NCI-H2029 (cell line): ENCODE measurements at places on chromosomes 2 and 18.

GRCh38 chr2:32559136-32559535 is 68.7 kb upstream of the TTC27 start:
- no peak for DNase-seq

DNA sequence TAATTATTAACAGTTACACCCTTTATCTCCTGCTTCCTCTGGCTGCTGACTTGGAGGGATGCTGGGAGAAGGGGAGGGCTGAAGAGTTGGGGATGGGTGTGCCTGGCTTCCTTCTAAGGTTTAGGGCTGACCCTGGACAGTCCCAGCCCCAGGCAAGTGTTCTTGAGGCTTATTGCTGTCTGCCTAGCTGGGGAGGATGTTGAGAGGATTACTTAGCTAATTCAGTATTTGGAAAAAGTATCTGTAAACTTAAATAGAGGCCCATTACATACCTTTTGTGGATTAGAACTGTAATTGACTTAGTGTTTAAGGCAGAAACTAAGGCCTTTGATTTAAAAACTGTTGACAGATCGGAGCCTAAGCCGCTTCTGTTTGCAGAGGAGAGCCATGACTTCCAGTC is 67.6 kb downstream of the AGAP1 start:
- no peak for DNase-seq

- DNase-seq, result no peak
Measured at GRCh38 chr2:200778038-200778437, 33.7 kb upstream of the BZW1 start.

DNA sequence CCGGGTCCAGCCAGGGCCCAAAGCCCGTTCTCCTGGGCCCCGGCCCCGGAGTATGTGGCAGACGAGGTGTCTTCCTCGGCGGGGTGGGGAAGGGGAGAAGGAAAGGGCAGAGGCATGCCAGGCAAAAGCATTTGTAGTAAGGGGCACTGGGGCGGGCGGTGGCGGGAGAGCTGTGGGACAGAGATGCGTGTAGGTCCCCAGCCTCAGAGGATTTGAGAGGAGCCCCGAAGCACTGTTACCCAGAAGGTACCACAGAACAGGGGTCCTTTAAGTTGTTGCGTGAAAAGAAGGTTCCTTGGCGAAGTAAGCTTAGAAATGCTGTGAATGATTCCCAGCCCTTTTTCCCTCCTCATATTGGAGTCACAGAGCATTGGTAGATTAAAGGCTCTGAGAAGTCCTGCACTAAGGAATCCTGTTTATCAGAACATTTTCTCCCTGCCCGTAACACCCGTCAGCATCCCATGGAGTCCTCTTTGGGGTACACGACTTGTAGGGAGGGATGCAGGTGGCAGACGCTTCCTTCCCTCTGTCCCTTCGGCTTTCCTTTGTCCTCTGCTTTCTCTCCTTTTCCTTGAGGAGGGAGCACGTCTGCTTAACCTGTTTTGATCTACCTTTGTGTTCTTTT is 12.5 kb downstream of the GAREM2 start:
- DNase-seq, result no peak

GRCh38 chr2:118102433-118103082 is 14.3 kb downstream of the INSIG2 start:
- DNase-seq, result no peak

DNA sequence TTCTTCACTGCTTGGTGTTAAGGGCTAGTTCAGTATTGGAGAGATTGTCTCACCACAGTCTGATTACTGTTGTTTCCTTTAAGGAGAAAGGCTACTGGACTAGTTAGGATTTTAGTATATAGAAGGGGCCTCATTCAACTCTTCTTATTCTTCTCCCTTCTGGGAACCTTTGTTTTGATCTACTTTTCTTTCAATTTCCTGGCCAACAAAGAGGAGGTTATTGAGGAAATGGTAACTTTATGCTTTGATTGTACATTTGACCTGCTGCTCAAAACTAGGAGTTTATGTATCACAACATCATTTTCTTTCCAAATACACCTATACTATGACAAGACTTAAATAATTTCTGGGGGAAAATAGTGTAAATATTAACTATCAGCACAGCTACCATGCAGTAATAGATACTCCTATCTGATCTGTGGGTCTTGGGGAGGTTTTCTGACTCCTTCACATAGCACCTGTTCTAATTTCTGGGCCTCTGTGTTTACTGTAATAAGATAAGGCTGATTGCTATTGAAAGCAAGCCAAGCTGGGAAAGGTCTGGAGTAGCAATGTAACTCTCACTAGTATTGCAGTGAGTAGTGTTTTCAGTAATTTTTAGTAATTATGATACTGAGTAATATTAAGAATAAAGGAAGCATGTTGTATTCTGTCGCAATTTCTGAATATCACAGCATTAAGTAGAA is 395.3 kb downstream of the NUP35 start:
- peak; percentile 37 for DNase-seq

DNA sequence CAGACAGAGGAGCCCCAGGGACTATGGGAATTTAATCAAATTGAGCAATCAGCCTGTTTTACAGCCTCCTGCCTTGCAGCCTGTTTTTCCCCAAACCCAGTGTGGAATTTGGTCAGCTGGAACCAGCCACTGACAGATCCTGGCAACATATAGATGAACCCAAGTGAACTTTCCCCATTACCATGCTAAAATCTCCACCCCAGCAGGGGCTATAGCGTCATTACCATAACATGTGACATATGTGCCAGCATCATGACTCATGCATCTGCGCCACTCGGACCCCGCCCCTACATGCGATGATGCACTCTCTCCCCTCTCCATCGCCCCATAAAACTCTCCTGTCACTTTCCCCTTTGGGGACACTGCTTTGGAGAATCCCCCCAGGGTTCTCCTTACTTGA is 17.3 kb upstream of the FEZ2 start:
- DNase-seq, result no peak
